ENCODE measurements at places on chromosomes 6 and 20.

GRCh38 chr6:68677058-68677457 is 42.0 kb downstream of the ADGRB3 start:
- DNase-seq = no peak

GRCh38 chr6:33638556-33638955 is 17.4 kb downstream of the ITPR3 start:
- no peak for DNase-seq

DNA sequence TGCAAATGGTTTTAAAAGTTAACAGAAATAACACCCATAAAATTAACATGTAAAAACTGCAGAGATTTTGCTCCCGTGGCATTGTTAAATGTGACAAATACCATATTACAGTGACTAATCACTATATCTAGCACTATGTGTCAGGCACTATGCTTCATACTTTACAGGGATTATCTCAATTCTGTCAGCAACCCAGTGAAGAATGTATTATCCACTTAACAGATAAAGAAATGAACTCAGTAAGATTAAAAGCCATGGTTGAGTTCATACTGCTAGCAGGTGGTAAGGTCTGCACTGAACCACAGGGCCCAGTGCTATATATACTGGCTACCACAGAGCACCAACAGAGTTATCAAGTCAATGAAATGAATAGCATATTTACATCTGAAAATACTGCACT is 65.4 kb downstream of the RWDD2A start:
- DNase-seq = no peak

GRCh38 chr20:42641886-42642285 is 547.8 kb downstream of the PTPRT start:
- DNase-seq = no peak

DNA sequence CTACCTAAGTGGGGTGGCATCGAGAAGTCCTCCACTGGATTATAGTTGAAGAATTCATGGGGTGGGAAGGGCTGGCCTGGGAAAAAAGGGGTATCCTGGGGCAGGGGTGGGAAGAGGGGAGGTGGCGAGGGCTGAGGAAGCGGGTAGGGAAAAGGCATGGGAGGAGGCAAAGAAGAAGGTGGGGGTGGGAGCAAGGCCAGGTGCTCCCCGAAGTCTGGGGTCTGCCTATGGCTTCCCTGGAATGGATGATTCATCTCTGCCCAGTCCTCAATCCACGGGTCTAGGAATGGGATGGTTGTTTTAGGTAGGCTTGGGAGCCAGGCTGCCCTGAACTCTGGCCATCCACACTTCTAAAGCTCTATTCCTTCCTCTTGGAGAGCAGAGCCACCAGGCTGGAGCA is 4.4 kb downstream of the PCED1A start:
- no peak for DNase-seq

DNA sequence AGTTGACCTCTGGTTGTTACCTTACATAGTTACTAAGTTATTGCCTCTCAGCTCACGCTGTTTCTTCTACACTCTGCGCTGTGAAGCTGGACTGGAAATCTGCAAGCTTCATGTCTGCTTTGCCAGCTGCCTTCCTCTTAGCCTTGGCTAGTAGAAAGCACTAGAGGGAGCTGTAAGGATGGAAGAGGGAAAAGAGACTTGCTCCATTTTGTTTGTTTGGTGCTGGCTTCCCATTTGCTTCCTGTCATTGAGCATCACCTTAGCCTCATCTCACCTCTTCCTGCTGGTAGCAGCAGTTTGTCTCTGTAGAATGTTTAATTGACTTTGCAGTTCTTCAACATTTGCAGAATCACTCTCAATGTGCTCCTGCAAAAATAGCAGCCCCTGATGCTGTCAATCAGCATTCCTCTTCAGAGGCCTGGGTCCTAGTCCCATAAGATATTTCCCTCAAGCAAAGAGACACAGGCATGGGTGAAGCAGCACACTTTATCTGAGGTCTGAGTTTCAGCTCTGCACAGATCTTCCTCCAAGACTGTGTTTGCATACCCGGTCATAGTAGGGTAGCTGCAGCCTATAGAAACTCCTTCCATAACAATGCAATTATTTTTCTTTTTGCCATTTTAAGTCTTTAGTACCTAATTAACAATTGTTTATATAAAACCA is 302.2 kb upstream of the EPHA7 start:
- no peak for DNase-seq

- no peak for DNase-seq
Measured at GRCh38 chr6:37407948-37408347, 25.1 kb upstream of the CMTR1 start.

DNA sequence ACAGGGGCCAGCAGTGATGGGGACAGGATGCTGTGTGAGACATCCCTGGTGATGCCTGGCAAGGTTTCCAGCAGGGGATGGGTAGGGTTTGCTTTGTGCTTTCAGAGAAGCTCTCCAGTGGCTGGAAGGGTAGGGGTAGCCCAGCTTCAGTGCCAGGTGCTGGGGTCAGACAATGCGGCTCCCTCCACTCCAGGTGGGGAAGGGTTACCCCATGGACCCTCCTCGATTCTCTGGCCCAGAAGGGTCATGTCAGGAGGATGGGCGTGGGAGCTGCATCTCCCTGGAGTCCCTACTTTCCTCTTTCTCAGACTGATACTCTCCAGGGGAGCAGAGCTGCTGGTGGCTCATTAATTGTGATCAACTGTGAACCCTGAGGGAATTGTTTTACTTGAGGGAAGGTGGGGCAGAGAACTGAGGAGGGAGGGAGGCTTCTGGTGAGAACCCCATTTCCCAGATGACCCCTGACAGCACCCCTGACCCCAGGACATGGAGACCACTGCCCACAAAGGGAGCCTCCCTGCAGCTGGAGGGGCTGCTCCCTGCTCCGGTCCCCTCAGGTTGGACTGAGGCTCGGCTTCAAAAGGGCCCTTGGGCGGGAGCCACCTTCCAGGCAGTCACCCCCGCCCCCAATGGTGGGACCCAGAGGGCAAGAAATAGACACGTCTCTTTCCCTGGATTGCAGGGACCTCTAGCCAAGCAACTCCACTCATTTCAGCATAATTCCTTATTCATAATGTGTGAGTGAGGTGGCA is 100.9 kb upstream of the BHLHE23 start:
- DNase-seq = no peak

GRCh38 chr20:61299618-61300017 is 47.6 kb downstream of the CDH4 start:
- no peak for DNase-seq

DNA sequence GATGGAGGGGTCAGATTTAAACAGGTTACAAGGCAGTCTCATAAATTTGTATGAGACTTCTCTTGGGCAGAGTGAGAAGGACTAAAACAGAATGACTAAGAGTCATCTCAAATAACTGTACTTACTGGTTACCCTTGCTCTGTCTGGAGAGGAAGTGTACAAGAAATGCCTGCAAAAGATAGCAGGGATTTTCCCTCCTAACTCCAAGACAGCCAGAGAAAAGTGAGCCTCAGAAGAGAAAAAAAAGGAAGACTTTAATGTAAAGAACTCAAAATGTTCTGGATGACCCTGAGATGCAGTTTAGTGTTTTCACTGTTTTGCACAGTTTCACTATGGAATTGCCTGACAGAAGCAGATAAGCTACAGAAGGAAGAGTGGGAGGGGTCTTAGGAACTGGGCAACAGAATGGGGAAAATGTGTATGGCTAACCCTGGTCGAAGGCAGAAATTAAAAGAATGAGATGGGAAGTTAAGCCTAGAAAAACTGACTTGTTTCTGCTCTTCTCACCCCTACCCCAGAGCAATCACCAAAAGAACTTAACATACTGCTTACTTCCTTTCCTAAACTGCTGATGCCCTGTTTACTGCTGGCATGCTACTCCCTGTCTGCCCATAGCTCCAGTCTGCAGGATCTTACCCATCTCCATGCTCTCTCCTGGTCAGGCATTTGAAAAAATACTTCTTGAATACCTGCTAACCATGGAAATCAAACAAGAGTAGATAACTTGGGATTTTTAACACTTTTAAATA is 98.1 kb upstream of the MARCKS start:
- DNase-seq = no peak

GRCh38 chr6:27608916-27609883 is 136.3 kb upstream of the ZNF184 start:
- no peak for DNase-seq

- DNase-seq = no peak
Measured at GRCh38 chr6:7200598-7201443, 93.1 kb downstream of the RREB1 start.

DNA sequence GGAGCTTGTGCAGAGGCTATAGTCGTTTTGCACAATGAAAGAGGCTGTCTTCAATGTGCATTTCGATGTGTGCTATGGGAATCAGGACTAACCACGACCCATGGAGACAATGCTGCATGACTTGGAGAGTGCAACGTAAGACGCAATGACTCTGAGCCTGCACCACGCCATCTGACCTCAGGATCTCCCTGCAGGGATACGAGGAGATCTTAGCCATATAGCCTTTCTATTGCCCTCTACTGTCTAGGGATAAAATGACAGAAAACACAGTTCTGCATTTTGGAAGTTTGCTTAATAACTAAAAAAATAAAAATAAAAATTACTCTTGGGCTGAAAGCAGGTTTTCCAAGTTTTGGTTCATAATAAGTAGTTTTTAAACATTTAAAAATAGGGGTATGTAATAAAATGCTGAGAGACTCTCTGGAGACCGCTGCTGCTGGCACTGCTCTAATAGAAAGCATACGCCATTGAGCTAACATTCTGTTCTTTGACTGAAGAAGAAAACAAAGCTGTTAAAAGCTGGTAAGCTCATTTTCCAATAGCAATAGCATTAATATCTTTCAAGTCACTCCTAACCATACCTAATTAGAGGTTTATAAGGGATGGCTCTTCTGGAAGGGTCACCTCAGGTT is 87.2 kb downstream of the PDE7B start:
- DNase-seq = no peak

DNA sequence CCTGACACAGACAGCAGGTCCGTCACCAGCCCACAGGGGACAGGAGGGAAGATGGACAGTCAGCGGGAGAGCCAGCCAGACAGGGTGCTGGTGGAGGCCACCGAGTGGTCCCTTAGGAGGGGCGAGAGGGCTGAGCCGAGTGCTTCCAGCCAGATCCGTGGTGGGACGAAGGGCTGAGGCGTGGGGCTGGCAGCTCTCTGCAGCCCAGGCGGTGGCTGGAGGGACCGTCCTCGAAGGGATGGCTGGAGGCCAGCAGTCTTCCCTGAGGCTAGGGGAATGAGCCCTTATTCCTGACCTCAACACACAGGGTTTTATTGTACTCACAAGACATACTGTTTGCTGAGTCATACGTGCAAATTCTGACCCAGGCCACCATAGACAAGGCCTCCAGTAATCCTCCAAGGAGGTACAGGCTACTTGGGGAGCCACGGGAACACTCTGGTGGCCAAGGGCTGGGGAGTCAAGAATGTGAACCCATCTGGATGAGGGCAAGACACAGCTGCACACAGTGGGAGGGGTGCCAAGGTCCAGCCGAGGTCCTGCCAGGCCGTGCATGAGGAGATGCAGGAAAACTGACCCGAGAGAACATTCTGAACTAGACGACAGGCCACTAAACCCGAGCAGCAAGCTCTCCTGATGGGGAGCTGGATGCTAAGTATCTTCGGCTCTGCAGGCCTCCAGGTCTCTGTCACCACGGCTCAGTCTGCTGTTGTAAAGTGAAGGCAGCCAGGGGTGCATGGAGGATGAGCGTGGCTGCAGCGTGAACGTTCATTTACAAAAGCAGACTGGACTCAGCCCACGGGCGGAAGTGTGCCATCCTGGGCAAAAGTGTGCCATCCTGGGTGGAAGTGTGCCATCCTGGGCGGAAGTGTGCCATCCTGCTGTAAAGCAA is 242.5 kb downstream of the TTLL2 start:
- DNase-seq = no peak

DNA sequence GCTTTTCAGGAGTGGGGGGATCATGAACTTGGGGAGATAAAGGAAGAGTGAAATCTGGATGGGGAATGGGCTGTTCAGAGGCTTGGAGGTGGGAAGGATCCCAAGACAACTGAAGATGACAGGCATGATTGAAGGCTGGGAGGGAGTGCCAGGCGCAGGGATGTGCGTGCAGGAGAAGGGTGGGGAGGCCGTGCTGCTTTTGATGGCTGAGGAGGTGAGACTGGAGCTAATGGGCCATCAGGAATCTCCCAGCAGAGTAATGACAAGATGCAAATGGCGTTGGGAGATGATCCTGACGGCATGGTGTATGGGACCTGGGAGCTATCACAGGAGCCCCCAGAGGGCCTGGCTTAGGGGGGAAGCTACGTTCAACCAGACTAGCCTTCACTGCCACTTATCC is 1.6 kb downstream of the CPNE5 start:
- no peak for DNase-seq

DNA sequence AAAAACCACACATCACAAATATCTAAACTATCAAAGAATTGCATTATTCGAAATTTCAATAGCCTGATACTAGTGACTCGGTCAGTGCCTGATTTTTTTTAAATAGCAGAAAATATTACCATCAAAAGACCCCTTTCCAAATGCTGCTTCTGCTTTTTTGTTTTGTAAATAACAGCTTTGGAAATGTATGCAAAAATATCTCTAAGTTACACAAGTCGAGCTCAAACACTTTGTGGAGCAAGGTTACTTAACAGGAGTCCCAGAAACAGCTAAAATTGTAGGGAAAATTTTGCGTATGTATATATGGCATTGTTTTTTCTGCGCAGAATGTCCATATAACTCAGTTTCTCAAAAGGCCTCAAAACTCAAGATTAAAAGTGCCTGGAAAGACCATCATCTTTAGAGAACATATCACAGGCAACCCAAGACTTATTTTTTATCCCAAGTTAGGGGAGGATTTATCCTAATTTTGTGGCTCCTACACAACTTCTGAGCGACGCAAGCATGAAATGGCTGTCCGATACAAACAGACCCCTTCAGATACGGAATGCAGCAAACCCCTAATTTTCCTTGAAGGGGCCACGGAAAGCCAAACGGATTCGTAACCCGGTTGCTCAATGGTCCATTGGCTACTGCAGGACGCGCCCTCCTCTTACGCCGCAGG is 1.3 kb downstream of the CEP85L start:
- no peak for DNase-seq

- DNase-seq = no peak
Measured at GRCh38 chr20:38395165-38395564, 40.0 kb downstream of the SNHG17 start.

GRCh38 chr20:50295762-50296449 is 105.3 kb downstream of the CEBPB start:
- no peak for DNase-seq

DNA sequence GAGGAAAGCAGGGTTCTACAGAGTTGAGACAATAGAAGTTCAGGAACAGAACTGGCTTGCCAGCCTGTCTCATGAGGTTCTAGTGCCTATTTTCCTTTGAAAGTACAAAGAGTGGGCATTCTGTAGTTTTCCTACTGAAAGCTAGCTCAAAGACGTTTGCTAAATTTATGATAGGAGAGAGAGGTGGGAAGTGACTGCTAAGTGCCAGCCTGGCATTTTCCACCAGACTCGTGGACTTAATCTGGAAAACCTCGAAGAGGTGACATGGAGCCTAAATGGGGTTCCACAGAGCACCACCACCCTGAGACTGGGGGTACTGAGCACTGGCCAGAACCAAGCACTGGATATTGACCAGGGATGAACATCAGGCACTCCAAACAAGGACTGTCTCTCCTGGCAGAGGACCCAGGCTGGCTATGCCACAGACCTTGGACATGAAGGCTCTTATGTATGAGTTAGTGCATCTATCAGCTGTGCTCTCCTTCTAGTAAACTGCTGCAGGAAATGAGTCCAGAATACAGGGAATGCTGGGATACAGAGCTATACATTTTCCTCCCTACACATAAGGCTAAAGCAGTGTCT is 7.1 kb downstream of the PEX6 start:
- no peak for DNase-seq

- no peak for DNase-seq
Measured at GRCh38 chr20:12591949-12592470, 416.8 kb upstream of the SPTLC3 start.
